ENCODE measurements at places on chromosomes 3 and 15. TPM values are rescaled to one million over a fixed set of nuclear protein-coding genes. Genes with fewer than 3 reads are reported as not detected.

The FBXO45 gene
- total RNA-seq: 10.6 TPM

The CCR8 gene
- total RNA-seq: not detected

The DYNLT2B gene
- 18.6 TPM for total RNA-seq

The ZDHHC19 gene
- total RNA-seq: not detected

Data from articular chondrocyte of knee joint (primary cell).